NCI-H2081 treated with DMSO at 0.1 percent for 48 hours (cell line): ENCODE measurements at places on chromosomes 3 and 15.

- DNase-seq: no peak
Observed at GRCh38 chr3:83023086-83023485, 1261.6 kb upstream of the GBE1 start.

DNA sequence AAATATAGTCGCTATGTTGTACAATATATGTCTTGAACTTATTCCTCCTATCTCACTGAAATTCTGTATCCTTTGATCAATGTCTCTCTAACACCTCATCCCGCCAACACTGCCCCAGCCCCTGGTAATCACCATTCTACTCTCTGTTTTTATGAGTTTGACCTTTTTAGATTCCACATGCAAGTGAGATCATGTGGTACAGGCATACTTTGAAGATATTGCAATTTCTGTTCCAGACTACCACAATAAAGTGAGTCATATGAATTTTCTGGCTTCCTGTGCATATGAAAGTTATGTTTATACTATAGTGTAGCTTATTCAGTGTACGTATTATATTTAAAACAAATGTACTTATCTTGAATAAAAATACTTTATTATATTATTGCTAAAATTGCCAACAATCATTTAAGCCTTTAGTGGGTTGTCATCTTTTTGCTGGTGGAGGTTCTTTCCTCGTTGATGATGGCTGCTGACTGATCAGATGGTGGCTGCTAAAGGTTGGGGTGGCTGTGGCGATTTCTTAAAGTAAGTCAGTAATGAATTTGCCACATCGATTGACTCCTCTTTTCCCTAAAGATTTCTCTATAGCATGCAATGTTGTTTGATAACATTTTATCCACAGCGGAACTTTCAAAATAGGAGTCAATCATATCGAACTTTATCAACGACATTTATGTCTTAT lies 257.2 kb downstream of the NFKBIZ start:
- DNase-seq: no peak

GRCh38 chr3:169399068-169399467 lies 264.4 kb downstream of the MECOM start:
- no peak for DNase-seq

GRCh38 chr15:64690008-64690407 lies 85.4 kb downstream of the RBPMS2 start:
- no peak for DNase-seq

GRCh38 chr3:5151586-5151985 lies 29.5 kb downstream of the ARL8B start:
- no peak for DNase-seq
